Mesenteric fat pad (tissue), 1 donor: ENCODE measurements at places on chromosomes 6 and 20. TPM values are rescaled to one million over a fixed set of nuclear protein-coding genes. Genes with fewer than 3 reads are reported as not detected.

GRCh38 chr6:53573299-53573698 lies 28.4 kb upstream of the GCLC start:
- no peak for DNase-seq

DNA sequence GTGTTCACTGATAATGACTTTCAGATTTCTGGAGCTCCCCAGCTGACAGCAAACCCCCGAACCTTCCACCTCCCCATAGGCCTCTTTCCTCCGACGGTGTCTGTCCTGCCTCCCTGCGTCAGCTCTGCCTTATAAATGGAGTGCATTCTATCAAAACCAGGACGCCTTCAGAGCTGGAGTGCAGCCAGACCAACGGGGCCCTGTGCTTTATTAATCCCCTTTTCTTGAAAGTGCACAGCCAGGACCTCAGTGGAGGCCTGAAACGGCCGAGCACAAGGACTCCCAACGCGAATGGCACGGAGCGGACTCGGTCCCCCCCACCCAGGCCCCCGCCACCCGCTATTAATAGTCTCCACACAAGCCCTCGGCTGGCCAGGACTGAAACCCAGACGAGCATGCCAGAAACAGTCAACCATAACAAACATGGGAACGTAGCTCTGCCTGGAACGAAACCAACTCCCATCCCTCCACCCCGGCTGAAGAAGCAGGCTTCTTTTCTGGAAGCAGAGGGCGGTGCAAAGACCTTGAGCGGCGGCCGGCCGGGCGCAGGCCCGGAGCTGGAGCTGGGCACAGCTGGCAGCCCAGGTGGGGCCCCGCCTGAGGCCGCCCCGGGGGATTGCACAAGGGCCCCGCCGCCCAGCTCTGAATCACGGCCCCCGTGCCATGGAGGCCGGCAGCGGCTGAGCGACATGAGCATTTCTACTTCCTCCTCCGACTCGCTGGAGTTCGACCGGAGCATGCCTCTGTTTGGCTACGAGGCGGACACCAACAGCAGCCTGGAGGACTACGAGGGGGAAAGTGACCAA lies 42.3 kb upstream of the NAA20 start:
- DNase-seq, result peak; percentile 94

DNA sequence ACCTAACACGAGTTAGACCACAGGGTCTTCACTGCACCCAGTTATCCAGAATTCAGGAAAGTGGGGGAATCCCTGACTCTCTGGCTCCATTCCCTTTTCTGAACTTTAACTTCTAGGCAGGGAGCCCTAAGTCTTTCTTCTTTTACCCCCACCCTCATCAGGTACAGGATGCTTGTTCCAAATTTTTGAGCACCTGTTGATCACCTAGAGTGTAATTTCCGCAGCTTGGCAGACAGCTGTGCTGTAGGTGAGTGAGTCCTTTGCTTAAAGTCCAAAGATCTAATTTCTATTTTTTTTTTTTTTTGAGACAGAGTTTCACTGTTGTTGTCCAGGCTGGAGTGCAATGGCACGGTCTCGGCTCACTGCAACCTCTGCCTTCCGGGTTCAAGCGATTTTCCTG lies 89.5 kb upstream of the AKIRIN2 start:
- DNase-seq, result no peak

The WFDC2 gene
- not detected for total RNA-seq

The COL21A1 gene
- 1.3 TPM for total RNA-seq

The TMEM181 gene
- 27.3 TPM for total RNA-seq

The PCMTD2 gene
- 33.7 TPM for total RNA-seq

DNA sequence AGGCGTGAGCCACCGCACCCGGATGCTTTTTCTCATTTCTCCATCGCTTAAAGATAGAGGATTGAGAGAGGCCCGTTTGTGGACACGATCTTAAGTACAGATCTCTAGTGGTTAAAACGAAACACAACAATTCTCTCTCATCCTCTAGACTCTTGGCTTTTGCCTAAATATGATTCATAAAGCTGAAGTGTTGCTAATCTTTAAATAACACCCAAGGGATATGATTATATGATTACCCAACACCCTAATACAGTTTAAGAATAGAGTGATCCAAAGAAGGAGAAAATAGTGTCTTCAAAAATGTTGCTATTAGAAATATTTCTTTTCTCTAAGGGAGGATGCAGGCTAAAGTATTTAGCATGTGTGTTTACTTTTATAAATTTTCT lies 50.4 kb downstream of the MTHFD1L start:
- no peak for DNase-seq

DNA sequence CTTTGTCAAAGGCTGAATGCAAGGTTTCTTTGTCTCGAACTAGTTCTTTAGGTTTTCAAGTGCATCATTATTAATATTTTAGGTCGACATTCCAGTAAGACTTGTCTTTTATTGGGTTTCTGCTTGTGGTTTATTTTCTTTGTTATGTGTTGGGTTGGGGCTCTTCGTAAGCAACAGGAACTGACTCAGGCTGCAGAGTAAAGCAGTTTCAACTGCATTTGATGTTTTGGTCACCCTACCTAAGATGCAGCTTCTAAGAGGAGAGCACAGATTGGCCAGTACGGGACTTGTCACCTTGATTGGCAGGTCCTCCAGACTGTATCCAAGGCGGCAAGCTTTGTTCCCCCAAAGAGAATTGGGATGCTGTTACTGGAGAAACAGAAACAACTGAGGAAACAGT lies 149.5 kb upstream of the SULF2 start:
- no peak for DNase-seq

The SRSF12 gene
- 1.5 TPM for total RNA-seq

- DNase-seq, result no peak
Observed at GRCh38 chr6:168390749-168391420, 50.1 kb upstream of the SMOC2 start.

GRCh38 chr6:17656092-17656491 lies 50.6 kb downstream of the NUP153 start:
- DNase-seq, result no peak

The GZF1 gene
- 14.6 TPM for total RNA-seq

GRCh38 chr6:16471222-16471909 lies 233.0 kb downstream of the GMPR start:
- no peak for DNase-seq
